ENCODE measurements at places on chromosomes 7 and 10.

DNA sequence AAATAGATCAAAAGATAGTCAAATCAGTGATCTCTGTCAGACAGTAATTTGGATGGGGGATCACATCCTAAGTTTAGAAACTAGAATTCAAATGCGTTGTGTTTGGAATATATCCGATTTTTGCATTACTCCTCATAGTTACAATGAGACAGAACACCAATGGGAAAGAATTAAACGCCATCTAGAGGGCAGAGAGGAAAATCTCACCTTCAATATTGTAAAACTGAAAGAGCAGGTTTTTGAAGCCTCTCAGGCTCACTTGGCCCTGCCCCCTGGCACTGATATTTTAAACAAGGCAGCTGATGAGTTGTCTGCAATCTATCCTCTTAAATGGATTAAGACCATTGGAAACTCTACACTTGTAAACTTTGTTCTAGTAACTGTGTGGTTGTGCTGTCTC, 17.7 kb downstream of the FRG2B start:
- no peak for DNase-seq

DNA sequence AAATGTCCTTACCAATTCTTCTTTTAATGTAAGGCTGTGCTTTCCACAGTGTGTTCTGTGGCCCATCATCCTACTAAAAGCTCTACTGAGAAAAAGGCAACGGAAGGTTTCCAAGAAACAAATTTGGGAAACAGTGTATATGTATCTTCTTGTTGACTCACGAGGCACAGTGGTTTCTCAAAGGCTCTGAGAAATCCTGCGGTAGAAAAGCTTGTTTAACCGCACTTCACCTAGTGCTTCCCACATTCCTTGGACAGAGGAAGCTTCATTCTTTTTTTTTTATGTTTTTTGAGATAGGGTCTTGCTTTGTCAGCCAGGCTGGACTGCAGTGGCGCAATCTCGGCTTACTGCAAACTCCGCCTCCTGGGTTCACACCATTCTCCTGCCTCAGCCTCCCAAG, 84.5 kb downstream of the TACC2 start:
- DNase-seq, result no peak

DNA sequence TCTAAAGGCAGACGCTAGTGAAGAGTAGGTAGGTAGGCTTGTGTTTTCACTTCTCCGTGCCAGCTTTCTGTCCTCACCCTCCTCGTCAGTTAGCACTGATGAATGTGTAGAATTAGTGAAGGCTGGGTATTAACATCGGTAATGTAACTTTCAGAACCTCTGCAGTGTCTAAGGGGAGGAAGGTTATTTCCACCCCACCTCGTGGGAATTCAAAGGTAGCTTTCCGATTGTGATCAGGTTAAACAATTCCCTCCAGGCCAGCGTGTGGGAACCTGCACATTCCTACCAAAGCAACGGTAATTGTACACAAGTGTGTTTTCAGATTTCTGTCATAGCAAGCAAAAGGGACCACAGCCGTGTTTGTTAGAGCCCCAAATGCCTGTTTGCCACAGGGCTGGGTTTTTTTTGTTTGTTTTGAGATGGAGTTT, 405.0 kb upstream of the GALNT17 start:
- DNase-seq, result no peak

GRCh38 chr10:119206603-119207365, 587 bp upstream of the GRK5 start:
- DNase-seq, result no peak

GRCh38 chr10:67794909-67795460, 43.0 kb downstream of the DNAJC12 start:
- DNase-seq, result no peak

DNA sequence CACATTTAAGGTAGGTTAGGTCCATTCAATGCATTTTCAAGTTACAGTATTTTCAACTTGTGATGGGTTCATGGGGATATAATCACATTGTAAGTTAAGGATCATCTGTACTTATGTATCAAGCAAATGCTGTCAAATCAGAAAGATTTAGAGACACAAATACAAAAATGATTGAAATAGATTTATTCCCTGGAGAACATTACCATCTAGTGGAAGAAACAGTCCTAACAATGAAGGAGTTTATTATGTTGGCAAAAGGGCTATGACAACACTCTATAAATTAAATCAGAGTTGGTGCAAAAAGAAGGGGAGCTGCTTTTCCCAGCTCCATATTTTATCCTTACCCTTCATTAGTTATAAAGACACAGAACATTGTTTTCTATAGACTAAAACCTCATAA, 69.0 kb downstream of the PRSS58 start:
- DNase-seq, result no peak

DNA sequence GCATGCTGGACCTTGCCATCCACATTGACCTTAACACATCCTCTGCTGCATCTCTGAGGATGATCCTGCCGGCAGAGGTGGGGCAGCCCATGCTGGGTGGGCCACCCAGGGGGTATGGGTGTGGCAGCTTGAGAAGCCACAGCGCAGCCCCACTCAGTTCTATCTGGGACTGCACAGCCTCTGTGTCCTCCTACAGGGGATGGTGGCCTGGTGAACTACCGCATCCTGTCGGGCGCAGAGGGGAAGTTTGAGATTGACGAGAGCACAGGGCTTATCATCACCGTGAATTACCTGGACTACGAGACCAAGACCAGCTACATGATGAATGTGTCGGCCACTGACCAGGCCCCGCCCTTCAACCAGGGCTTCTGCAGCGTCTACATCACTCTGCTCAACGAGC, 12.2 kb upstream of the C10orf105 start:
- DNase-seq, result no peak

- no peak for DNase-seq
These were observed 168.1 kb downstream of the FAM107B start for GRCh38 chr10:14606633-14607032.

GRCh38 chr7:132377703-132378584, 198.3 kb downstream of the PLXNA4 start:
- no peak for DNase-seq

DNA sequence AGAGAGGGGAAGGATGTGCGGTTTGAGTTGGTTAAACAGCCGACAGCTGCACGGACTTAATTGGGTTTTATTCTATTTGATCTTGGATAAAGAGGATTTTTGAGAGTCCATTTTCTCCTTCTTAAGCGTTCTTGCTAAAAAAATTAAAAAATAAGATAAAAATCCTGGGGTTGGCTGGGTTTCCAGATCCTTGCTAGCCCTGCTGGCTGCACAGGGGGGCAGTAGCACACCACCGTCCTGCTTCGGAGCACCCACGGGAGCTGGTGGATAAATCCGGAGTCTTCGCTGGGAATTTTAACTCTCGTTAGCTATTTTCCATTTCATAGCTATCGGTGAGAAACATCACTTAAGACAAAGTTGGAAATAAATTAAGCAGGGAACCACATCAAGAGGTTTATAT, 792.0 kb downstream of the TYW1 start:
- DNase-seq, result peak; percentile 21

GRCh38 chr10:25017154-25017590, 760 bp downstream of the THNSL1 start:
- DNase-seq, result no peak

- DNase-seq, result no peak
These were observed 6.3 kb upstream of the C7orf33 start for GRCh38 chr7:148584154-148584827.

GRCh38 chr7:129434675-129435318, 565 bp downstream of the STRIP2 start:
- no peak for DNase-seq

DNA sequence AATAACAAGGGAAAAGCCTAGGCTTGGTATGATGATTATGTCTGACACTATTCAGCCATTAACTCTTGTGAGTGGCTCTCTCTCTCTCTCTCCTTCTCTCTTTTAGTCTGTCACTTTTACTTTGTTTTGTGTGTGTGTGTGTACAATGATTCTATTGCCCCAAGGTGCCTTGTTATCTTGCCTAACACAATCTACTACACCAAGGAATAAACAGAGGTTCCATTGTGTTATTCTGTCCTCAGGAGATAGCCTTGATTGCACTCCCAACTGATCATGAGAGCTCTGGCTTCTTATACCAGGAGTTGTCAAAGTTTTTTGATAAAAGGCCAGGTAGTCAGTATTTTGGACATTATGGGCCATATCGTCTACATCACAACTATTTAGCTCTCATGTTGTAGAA, 123.4 kb upstream of the CALCR start:
- DNase-seq, result no peak

DNA sequence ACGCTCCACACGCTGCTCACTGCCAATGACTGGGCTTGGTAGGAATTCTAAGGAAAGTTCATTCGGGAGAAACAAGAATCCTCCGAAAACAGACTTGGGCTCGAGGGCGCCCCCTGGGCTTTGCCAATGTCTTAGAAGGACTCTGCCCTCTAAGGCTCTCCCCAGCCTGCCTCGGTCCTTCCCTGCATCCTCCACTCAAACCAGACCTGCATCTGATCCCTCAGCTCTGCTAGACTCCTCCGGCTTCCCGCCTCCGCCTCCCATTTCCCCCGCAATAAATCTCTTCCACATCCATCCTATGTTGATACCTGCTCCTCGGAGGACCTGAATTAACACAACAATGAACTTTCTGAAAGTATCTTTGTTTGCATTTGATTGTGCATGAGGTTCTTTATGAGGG, 177.6 kb downstream of the PLPP4 start:
- DNase-seq, result no peak

DNA sequence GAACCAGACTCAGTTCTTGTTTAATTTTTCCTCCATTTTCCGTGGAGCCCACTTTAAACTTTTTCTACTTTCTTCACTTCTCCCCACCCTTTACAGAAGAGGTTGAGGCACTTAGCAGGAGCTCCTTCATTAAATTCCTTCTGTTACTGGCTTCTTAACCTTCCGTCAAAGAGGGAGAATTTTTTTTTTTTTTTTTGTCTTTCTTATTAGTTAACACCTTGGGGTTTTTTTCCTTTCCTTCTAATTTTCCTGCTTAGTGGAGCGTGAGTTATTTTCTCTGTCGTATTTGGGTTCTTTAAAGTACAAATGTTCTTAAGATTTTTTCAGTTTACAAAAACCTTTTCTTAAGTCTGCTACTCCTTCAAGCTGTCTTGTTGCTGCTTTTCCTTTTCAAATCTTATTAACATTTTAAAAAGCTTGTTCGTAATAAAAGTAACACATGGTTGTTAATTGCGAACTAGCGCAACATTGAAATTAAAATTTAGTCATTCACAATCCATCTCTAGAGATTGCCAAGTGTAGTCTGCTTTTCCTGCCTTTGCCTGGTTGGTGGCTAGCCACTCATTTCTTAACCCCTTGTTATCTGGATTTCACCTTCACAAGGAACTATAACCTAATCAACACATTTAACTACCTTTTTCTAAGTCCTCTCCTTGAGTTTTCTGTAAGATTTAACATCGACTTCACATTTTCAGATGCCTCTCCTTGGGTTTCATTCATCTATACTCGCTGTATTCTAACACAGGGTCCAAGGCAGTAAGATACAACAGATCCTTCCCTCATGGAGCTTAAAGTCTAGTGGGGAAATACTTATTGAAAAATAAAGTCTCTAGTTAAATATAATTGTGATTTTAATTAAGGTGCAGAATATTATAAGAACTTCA, 2.0 kb downstream of the BMPR1A start:
- DNase-seq, result no peak

DNA sequence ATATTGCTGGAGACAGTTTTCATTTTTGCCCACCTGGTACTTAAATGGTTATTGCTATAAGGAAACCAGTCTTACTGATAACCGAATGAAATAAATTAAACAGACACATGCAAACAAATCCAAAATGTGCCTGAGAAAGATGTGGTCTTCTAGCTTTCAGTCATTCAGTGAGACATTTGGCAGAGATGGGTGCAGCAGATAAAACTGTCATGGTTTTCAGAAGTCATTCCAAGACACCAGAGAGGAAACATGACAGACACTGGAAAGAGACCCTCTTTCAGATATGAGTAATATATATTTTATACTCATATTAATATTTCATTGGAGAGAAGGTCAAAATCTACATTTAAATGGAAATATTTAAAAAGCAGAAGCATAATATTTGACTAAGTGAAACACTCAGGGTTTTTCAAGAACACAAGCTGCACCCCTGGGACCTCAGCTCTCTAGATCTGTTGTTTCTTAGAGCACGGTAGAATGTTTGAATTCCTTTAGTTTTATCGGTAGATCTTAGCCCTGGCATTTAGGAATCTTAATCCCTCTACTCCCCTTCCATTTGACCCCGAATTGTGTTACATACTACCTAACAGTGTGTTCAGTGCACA, 246.1 kb downstream of the AUTS2 start:
- no peak for DNase-seq

GRCh38 chr7:105278973-105279687, 109.6 kb downstream of the SRPK2 start:
- no peak for DNase-seq

- no peak for DNase-seq
These were observed 119.1 kb upstream of the PFKP start for GRCh38 chr10:2948127-2948854.

- DNase-seq, result no peak
These were observed 609.8 kb upstream of the FOXK1 start for GRCh38 chr7:4072161-4072925.

GRCh38 chr7:38211940-38212339, 33.9 kb downstream of the STARD3NL start:
- DNase-seq, result no peak

DNA sequence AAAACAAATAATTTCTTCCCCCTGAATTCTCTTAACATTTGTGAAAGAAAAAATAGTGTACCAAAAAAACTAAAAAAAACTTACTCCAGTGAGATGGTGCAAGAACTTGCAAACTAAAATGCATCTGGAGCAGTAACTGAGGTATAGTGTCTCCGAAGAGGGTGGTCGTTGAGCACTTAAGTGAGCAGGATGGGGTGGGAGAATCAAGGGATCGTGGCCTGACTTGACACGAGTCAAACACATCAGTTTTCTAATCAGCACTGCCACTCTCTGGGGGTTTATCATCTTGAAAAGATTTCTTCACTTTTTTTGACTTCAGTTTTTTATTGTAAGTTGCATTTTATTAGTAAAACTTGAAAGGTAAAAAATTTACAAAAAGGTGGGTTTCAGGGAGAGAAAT, 2.5 kb downstream of the ZNF273 start:
- no peak for DNase-seq

DNA sequence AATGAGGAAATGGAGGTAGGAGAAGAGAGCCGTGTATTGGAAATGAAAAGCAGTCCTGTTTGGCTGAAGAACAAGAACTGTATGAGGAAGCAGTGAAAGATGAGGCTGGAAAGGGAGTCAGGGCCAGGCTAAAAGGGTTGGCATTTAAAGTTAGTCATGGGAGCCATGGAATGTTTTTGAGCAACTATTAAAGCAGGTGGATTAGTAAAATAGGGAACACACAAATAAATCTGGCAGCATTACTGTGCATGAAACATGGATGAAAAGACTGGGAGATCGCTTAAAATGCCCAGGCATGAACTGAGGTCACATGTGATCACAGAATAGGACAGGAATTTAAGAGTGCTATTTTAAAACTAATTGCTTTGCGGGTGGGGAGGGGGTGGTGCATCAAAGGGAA, 1.4 kb upstream of the IFRD1 start:
- DNase-seq, result no peak

DNA sequence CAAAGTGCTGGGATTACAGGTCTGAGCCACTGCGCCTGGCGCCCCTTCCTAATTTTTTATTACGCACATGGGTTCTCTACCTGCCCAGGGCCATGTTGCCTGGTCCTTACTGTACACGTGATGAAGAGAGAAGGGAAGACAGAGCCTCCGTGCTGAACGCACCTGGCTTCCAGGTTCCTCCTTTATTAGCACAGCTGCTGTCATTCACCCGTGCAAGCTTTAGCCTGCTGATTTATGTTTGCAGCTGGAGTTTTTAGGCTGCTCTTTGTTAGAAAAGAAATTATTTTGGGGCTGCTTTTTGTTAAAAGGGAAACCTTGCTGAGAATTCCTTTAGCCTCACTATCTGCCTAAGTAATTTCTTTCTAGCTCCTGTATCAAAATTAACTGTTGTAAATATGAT, 417.0 kb downstream of the CALN1 start:
- no peak for DNase-seq

Data from fibroblast of the conjunctiva (primary cell).